B cell (primary cell): ENCODE measurements at places on chromosomes 12 and 14. TPM values are rescaled to one million over a fixed set of nuclear protein-coding genes. Genes with fewer than 3 reads are reported as not detected.
A peak's percentile ranks its signal among the peaks of the same experiment; 100 is the strongest.

DNA sequence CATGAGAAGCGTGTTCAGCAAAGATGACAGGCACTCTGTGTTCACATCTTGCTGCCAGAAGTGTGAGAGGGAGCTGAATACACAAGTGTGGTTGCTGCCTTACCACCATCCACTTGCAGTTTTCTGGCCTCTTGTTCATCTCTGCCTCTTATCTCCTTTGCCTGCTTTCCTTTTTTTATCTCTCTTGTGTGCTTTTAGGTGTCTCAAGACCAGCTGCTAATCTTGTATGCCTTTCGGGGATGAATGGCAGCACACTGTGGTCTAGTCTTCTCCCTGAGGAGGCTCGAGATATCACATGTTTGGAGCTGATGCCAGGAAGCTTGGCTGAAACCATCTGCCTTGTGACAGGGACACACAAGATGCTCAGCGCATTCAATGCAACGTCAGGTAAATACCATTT is 17.2 kb downstream of the FAM234B start:
- peaks cover 2% of the 10 kb centered on the region for H3K36me3 ChIP-seq
- H3K4me1 ChIP-seq = no peaks in the 10 kb centered on the region
- no peak for DNase-seq
- H3K4me3 ChIP-seq = no peak overlapping the region
- no peaks in the 10 kb centered on the region for H3K27me3 ChIP-seq

GRCh38 chr14:37122919-37123639 is 49.3 kb downstream of the SLC25A21 start:
- no peak overlapping the region for H3K27ac ChIP-seq
- DNase-seq = no peak
- H3K27me3 ChIP-seq = no peaks in the 10 kb centered on the region
- no peaks in the 10 kb centered on the region for H3K4me1 ChIP-seq

DNA sequence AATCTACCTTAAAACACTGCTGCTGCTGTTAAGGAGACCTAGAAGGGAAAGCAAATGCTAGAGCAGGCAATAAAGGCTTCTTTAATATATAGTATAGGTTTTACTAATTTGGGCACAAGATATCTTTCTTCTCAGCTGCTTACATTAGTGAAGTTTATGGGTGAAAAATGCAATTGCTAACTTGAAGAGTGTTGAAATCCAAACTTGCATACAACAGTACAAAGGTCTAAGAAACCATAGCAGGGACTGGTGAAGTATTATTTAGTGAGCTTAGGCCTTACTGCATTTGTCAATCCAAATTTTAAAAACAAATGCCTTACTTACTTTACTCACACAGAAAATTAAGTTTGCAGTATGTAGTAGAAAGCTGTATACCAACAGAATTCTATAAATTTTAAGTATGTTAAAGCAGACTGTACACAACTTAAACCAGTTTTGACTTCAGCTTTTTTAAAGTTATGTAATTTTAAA is 1.4 kb upstream of the AP4S1 start:
- H3K4me3 ChIP-seq = no peak overlapping the region
- H3K27ac ChIP-seq = no peak overlapping the region
- H3K36me3 ChIP-seq = peaks cover 3% of the 10 kb centered on the region
- peaks cover 13% of the 10 kb centered on the region for H3K4me1 ChIP-seq
- DNase-seq = no peak

- peak; percentile 31 for DNase-seq
- no peaks in the 10 kb centered on the region for H3K27me3 ChIP-seq
- no peak overlapping the region for H3K27ac ChIP-seq
- no peak overlapping the region for H3K4me3 ChIP-seq
Observed at GRCh38 chr12:44812062-44812461, 64.1 kb downstream of the NELL2 start.

ARID2 gene
- 5.0 and 8.1 TPM in 2 replicates for polyA plus RNA-seq

GRCh38 chr14:104092931-104093365 is 7.4 kb downstream of the ASPG start:
- H3K4me3 ChIP-seq = no peak overlapping the region
- H3K27me3 ChIP-seq = no peaks in the 10 kb centered on the region
- no peak overlapping the region for H3K27ac ChIP-seq
- no peak for DNase-seq
- no peaks in the 10 kb centered on the region for H3K4me1 ChIP-seq
- no peaks in the 10 kb centered on the region for H3K36me3 ChIP-seq

LUM gene
- polyA plus RNA-seq = not detected in 2 replicates

TAS2R20 gene
- 1.0 and 1.7 TPM in 2 replicates for polyA plus RNA-seq

- H3K27ac ChIP-seq = no peak overlapping the region
- H3K4me1 ChIP-seq = peaks cover 11% of the 10 kb centered on the region
- H3K4me3 ChIP-seq = no peak overlapping the region
- no peaks in the 10 kb centered on the region for H3K36me3 ChIP-seq
Observed at GRCh38 chr12:39440101-39440500, 2.8 kb downstream of the KIF21A start.

DNA sequence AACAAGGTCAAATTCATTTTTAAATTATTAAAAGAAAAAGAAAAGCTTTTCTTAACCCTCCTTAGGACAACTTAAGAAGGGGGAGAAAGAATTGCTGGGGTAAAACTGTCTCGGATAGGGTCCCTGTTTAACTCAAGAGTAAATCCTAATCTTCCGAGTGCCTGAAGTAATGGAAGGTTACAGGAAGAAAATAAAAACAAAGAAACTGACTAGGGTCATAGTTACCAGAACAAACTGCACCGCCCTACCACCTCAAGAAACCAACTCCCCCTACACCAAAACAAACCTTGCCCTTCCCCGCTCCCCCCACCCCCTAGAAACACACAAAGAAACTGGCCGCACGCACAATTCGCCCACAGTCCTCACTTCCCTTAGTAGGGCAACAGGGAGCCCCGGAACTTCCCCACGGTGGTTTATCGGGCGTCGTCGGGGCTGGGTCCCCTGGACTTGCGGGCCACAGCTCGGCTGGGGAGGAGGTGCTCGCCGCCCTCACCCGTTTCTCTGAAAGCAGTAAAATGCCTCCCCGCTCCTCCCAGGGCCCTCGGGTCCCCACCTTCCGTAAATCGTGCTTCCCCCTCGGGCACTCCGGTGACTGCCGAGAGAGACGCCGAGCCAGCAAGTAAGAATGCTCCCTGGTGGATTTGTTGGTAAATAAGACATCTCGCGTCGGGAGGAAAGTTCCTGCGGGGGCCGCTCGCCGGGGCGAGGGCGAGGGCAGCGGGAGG is 2.4 kb downstream of the SINHCAF start:
- DNase-seq = no peak
- H3K27ac ChIP-seq = peak overlapping the region; percentile 97
- peak overlapping the region; percentile 70 for H3K4me3 ChIP-seq

DNA sequence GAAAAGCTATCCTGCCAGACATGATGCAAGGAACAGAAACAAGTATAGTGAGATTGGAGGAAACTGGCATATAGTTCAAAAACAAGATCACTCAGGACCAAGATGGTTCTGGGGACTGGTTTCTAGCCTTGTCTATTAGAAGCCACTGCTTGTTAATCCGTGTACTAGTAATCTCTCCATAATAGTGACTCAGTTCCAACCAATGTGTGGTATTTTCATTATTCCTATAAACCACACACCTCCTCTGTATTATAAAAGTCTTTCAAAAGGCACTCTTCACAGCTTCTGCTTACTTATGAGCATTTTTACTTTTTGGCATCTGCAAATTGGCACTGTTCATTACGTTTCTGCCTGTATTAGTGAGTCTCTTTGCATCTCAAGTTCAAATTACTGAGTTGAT is 140.3 kb downstream of the SLC6A15 start:
- H3K27me3 ChIP-seq = no peaks in the 10 kb centered on the region
- no peak overlapping the region for H3K27ac ChIP-seq
- no peak for DNase-seq
- H3K4me1 ChIP-seq = no peaks in the 10 kb centered on the region
- no peaks in the 10 kb centered on the region for H3K36me3 ChIP-seq

- DNase-seq = no peak
- H3K36me3 ChIP-seq = no peaks in the 10 kb centered on the region
- no peak overlapping the region for H3K4me3 ChIP-seq
- H3K4me1 ChIP-seq = no peaks in the 10 kb centered on the region
- H3K27ac ChIP-seq = no peak overlapping the region
- no peaks in the 10 kb centered on the region for H3K27me3 ChIP-seq
Observed at GRCh38 chr12:103547376-103547775, 39.7 kb upstream of the STAB2 start.

- no peak for DNase-seq
- no peak overlapping the region for H3K27ac ChIP-seq
- no peaks in the 10 kb centered on the region for H3K36me3 ChIP-seq
- H3K4me3 ChIP-seq = no peak overlapping the region
- no peaks in the 10 kb centered on the region for H3K27me3 ChIP-seq
- H3K4me1 ChIP-seq = no peaks in the 10 kb centered on the region
Observed at GRCh38 chr14:65769151-65769550, 356.6 kb downstream of the FUT8 start.

- H3K36me3 ChIP-seq = no peaks in the 10 kb centered on the region
- no peak overlapping the region for H3K27ac ChIP-seq
- DNase-seq = no peak
Observed at GRCh38 chr12:108587826-108588225, 10.1 kb downstream of the TMEM119 start.

GRCh38 chr12:112380663-112381405 is 1.4 kb downstream of the HECTD4 start:
- H3K27ac ChIP-seq = peak overlapping the region; percentile 29
- H3K36me3 ChIP-seq = no peaks in the 10 kb centered on the region
- H3K4me1 ChIP-seq = peaks cover 22% of the 10 kb centered on the region
- peak overlapping the region; percentile 60 for H3K4me3 ChIP-seq
- no peak for DNase-seq

ANKRD33 gene
- not detected in 2 replicates for polyA plus RNA-seq

GRCh38 chr12:29148596-29148910 is 525 bp upstream of the FAR2 start:
- peak overlapping the region; percentile 57 for H3K4me3 ChIP-seq
- H3K36me3 ChIP-seq = no peaks in the 10 kb centered on the region
- DNase-seq = peak; percentile 19
- peaks cover 28% of the 10 kb centered on the region for H3K4me1 ChIP-seq

DNA sequence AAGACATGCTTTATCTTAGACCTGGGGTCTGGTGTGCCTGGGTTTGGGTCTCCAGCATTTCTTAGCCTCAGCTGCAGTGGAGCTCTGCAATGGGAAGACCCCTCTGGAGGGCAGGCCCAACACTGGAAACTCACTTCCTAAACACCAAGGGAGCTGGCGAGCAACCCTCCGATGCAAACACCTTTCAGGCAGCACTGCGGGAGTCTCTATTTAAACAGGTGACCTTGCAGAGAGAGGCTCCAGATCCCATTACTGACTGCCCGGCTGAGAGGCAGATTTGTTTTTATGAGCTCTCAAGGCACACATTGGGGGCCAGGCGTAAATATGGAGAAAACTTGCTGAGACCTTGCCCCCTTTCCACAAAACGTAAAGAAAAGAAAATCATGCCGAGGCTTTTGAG is 195.5 kb downstream of the PAX9 start:
- no peaks in the 10 kb centered on the region for H3K4me1 ChIP-seq
- H3K36me3 ChIP-seq = no peaks in the 10 kb centered on the region
- H3K27ac ChIP-seq = no peak overlapping the region
- H3K4me3 ChIP-seq = no peak overlapping the region

DNA sequence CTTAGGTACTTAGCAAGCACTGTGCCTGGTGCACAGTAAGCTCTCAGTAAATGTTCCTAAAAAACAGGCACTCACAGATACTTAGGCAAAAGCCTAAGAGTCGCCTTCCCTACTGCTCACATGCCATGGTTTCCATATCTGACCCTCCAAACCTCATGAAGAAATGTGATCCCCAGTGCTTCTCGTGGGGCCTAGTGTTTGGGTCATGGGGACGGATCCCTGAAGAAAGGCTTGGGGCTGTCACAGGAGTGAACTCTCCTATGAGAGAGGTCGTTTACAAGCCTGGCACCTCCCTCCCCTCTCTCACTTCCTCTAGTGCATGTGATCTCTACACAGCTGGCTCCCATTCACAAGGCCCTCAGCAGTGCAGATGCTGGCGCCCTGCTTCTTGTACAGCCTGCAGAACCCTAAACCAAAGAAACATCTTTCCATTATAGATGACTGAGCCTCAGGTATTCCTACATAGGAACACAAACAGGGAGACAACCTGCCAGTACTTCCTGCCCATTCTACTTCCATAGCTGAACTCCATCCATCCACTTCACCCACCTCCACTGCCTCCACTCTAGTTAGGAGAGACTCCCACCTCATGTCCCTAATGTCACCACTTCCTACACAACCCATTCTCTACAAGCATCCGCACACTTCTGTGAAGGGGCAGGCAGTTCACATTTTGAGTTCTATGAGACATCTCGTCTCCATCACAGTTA is 2.9 kb downstream of the SLC15A4 start:
- H3K4me3 ChIP-seq = no peak overlapping the region
- peak; percentile 88 for DNase-seq
- peak overlapping the region; percentile 90 for H3K27ac ChIP-seq
- H3K4me1 ChIP-seq = peaks cover 63% of the 10 kb centered on the region

OTOGL gene
- polyA plus RNA-seq = not detected in 2 replicates

- no peak for DNase-seq
- H3K27me3 ChIP-seq = no peaks in the 10 kb centered on the region
- no peaks in the 10 kb centered on the region for H3K36me3 ChIP-seq
- H3K4me3 ChIP-seq = no peak overlapping the region
- H3K4me1 ChIP-seq = peaks cover 11% of the 10 kb centered on the region
Observed at GRCh38 chr14:52227619-52228222, 39.8 kb upstream of the PTGDR start.

GRCh38 chr12:10142976-10143589 is 13.1 kb upstream of the CLEC7A start:
- H3K27ac ChIP-seq = no peak overlapping the region
- H3K36me3 ChIP-seq = no peaks in the 10 kb centered on the region
- DNase-seq = no peak
- H3K27me3 ChIP-seq = peaks cover 18% of the 10 kb centered on the region

- no peak overlapping the region for H3K27ac ChIP-seq
- no peak overlapping the region for H3K4me3 ChIP-seq
- no peaks in the 10 kb centered on the region for H3K27me3 ChIP-seq
- H3K4me1 ChIP-seq = no peaks in the 10 kb centered on the region
- no peaks in the 10 kb centered on the region for H3K36me3 ChIP-seq
- no peak for DNase-seq
Observed at GRCh38 chr14:85224241-85224640, 305.7 kb upstream of the FLRT2 start.

DNA sequence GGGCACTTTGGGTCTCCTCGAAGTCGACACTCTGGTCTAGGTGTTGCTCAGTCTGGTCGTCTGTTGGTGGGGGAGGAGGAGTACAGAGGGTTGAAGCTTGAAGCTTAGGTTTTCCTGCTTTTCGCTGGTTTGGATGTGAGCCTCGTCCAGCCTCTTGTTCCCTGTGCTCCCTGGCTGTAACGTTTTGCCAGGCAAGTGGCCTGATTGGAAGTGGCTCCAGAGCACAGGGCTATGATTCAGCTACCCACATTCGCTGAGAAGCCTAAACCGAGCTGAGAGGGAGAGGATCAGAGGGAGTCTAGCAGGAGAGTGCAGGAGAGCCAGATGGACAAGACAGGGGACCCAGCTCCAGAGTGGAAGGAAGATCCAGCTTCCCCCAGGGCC is 6.1 kb downstream of the HOXC10 start:
- H3K4me3 ChIP-seq = no peak overlapping the region
- no peak overlapping the region for H3K27ac ChIP-seq
- no peaks in the 10 kb centered on the region for H3K36me3 ChIP-seq
- H3K27me3 ChIP-seq = peaks cover 82% of the 10 kb centered on the region
- DNase-seq = no peak
- peaks cover 27% of the 10 kb centered on the region for H3K4me1 ChIP-seq

GPR135 gene
- 1.2 and 1.4 TPM in 2 replicates for polyA plus RNA-seq

AQP2 gene
- not detected in 2 replicates for polyA plus RNA-seq
